ENCODE measurements at places on chromosomes 7 and 10. TPM values are rescaled to one million over a fixed set of nuclear protein-coding genes. Genes with fewer than 3 reads are reported as not detected.

DNA sequence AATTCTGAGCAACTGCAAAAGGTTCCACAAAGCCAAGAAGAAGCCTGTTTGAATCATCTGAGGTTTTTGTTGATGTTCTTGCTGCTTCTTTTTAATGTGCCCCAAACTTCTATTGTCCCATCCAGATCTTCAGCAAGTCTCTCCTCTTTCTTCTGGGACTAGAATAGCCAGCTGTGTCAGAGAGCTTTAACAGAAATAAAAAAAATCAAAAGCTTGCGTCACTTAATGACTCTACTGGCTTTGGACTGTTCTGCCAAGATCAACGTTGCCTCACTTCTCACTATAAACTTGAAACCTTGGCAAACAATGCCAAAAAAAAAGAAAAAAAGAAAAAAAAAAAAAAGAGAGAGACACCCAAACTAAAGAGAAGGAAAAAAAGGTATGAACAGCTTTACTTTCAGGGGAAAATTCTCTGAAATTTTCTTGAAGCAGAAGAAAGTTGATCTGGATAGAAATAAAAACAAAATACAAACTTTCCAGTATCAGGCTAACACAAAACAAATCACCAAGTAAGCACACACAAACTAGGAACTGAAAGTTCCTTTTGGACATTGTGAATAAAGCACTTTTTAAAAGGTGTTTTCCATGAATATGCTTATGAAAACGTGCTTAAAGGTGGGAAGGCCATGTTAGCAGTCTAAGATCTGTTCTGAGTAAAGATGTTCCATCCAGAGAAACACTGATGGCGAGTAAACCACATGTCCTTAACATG lies 14.8 kb downstream of the USP54 start:
- no peaks in the 10 kb centered on the region for H3K36me3 ChIP-seq
- no peak overlapping the region for H3K27ac ChIP-seq
- DNase-seq: no peak
- no peaks in the 10 kb centered on the region for H3K27me3 ChIP-seq

DNA sequence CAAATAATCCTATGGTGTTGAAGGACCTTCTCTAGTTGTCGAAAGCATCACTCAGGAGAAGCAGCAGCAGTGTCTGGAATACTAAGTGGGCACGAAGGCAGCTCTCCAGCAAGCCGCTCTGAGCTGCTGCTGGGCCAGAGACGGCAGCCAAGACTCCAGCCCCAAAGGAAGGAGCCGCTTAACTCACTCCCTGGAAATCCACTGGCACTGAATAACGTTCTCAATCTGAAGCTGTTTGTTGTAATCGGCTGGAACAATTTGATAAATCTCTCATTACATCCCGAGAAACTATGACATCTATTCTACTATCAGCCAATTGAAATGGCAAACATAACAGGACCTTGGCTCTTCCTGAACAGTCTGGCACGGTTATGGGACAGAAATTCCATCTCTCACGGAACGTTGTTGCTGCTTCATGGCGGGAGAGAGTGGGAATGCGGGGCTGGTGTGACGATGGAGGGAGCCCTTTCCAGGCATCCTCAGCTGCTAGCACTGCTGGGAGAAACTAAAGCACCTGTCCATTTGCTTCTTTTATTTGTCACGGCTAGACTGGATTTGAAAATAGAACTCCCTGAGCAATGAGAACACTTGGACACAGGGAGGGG lies 331.5 kb upstream of the RNF32 start:
- DNase-seq: no peak
- no peak overlapping the region for H3K4me3 ChIP-seq
- no peak overlapping the region for H3K27ac ChIP-seq
- no peaks in the 10 kb centered on the region for H3K4me1 ChIP-seq
- no peaks in the 10 kb centered on the region for H3K36me3 ChIP-seq

DNA sequence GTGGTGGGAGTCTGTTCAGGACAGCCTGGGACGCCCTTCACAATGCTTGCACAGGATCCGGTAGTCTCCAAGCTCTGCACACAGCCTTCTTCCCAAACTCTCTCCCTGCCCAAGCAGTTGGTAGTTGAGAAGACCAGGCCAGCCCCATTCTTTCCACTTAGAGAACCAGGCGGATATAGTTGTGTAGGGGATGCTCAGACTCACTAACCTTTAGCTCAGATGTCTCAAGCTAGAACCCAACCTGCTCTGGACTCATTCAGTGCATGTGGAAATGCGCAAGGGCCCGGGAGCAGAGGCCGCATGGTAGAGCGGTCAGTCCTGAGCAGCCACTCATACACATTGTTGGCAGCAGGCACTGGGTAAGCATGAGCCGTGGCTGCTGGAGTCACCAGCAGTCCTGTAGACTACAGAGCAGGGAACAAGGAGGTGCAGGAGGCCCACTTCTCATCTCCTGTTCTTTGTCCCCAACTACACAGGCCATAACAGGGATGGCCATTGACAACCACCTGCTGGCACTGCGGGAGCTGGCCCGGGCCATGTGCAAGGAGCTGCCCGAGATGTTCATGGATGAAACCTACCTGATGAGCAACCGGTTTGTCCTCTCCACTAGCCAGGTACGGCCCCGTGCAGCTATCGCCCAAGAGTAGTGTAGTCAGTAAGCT lies 17.2 kb upstream of the C10orf53 start:
- H3K4me1 ChIP-seq: no peaks in the 10 kb centered on the region
- H3K4me3 ChIP-seq: no peak overlapping the region
- no peak overlapping the region for H3K27ac ChIP-seq
- no peak for DNase-seq
- no peaks in the 10 kb centered on the region for H3K27me3 ChIP-seq

DNA sequence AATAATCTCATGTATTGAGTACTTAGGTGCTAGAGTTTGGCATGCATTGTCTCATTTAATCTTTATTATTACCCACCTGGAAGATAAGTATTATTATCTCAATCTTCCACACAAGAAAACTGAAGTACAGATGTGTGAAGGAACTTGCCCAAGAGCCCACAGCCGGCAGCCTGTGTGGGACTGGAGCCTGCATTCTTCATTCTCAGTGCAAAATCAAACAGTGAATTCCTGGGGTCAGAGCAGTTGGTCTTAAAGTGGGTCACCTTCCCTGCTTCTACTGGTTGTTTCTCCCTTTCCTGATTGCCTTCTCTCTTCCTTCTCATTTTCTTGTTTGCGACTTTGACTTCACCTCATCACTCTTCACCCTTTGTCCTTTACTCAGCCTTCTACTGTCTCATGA lies 144.7 kb upstream of the LYZL1 start:
- no peaks in the 10 kb centered on the region for H3K36me3 ChIP-seq
- peaks cover 69% of the 10 kb centered on the region for H3K4me1 ChIP-seq
- no peaks in the 10 kb centered on the region for H3K27me3 ChIP-seq

DNA sequence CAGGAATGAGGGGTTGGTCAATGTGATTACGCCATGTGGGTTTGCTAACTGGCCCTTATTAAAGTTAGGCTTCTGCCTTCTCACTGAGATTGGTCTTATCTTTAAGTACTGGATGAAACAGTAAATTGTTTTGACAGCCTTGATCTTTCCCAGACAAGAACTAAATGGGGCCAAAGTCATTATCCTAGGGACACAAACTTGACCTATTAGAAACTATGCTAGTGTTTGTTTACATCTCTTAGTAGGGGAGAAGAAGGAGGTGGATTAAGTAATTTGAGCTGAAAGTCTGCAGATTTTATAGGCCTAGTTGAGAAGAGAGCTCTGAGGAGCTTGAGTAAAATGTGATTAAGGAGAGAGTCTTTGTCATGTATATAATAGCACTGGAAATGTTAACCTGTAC lies 386.9 kb downstream of the HTR7 start:
- H3K4me1 ChIP-seq: no peaks in the 10 kb centered on the region
- no peaks in the 10 kb centered on the region for H3K36me3 ChIP-seq
- H3K4me3 ChIP-seq: no peak overlapping the region
- H3K27me3 ChIP-seq: no peaks in the 10 kb centered on the region
- no peak overlapping the region for H3K27ac ChIP-seq
- DNase-seq: no peak

GRCh38 chr7:40847921-40848320 lies 713.1 kb downstream of the SUGCT start:
- H3K4me3 ChIP-seq: no peak overlapping the region
- H3K27me3 ChIP-seq: no peaks in the 10 kb centered on the region
- DNase-seq: no peak
- H3K27ac ChIP-seq: no peak overlapping the region

The FZD8 gene
- 15.9 TPM for total RNA-seq

DNA sequence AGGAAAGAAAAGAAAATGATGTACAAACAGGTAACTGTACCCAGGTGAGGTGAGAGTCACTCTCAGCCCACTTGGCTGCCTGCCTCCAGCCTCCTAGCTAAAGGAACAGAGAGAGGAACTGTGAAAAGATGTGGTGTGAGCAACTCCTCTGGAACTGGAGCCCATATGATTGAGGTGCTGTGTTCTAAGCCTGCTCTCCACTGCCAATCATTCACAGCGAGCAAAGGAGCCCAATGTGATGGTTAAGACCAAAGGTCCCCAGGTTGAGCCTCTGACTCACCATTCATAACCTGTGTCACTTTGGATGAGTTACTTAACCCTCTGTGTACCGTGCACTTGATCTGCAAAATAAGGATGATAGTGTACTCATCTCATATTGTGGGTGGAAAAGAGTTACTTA lies 868.1 kb upstream of the AUTS2 start:
- H3K4me3 ChIP-seq: no peak overlapping the region
- no peaks in the 10 kb centered on the region for H3K36me3 ChIP-seq
- no peaks in the 10 kb centered on the region for H3K27me3 ChIP-seq
- no peak overlapping the region for H3K27ac ChIP-seq
